OCI-LY7 (cell line): ENCODE measurements at places on chromosomes 1 and 21.

- DNase-seq, result no peak
These were observed 17.7 kb upstream of the C1orf87 start for GRCh38 chr1:60091195-60091715.

DNA sequence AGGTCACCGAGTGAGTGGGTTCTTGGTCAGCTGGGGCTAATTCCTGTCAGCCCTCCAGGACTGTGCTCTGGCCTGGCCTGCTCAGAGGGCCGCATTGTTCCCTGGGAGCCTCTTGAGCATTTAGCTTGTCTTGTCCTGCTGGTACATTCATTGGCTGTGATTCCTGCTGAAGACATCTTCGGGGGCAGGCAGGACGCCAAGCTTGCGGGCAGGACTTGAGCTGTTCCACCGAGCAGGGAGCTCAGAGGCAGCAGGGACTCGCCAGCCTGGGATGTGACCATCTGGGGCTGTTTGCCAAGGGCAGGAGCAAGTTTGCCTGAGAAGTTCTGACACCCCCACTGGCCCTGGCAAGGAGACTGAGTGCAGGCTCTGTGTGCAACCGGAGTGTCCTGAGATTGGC is 7.0 kb upstream of the SLC26A9 start:
- no peak for DNase-seq

- no peak for DNase-seq
These were observed 120.7 kb upstream of the ZC3H11B start for GRCh38 chr1:219733511-219734174.

DNA sequence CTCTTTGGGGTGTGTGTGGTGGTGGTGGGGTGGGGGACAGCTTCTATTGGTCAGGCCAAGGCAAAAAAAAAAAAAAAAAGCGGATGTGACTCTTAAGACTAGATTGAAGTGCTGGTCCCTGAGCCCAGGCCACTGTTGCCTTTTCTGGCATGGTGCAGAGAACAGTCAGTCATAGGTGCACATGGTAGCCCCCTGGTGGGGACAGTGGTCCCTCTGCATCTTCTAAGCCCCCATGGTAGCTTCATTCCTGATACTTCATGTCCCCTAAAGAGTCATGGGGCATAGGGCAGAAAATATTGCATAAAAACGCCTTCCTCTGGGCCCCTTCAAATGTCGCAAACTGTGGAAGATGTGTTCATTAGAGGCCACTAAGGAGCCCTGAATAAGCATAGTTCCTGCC is 371.8 kb downstream of the NPHP4 start:
- no peak for DNase-seq

GRCh38 chr1:198771563-198772153 is 132.8 kb downstream of the PTPRC start:
- DNase-seq, result peak; percentile 62

DNA sequence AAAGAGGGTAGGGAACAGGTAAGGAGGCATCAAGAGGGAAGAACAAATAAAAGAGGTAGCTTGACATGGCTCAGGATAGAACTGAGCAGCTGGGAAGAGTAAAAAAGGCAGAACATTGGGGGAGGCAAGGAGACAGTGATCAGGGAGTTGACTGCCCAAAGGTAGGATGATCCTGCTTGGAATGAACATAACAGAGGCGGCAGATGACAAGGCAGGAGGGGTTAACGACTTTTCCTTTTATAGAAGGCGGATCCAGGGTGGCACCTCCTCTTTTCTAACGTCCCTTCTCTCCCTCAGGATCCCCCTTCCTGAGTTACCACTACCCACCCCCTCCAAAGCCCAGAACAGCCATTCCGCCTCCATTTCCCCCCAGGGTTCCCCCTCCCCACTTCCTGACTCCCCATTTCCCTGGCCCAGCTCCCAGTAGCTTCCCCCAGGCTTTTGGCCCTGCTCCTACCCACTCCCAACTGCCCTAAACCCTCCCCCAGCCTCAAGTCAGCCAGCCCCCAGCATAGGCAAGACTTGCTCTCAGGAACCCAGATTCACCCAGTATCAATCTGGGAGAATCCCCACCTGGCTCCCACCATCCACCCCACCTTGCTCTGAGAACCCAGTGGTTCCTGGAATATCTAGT is 769 bp upstream of the ADAMTS4 start:
- no peak for DNase-seq

- DNase-seq, result no peak
These were observed 8.9 kb downstream of the LYST start for GRCh38 chr1:235857756-235858155.

DNA sequence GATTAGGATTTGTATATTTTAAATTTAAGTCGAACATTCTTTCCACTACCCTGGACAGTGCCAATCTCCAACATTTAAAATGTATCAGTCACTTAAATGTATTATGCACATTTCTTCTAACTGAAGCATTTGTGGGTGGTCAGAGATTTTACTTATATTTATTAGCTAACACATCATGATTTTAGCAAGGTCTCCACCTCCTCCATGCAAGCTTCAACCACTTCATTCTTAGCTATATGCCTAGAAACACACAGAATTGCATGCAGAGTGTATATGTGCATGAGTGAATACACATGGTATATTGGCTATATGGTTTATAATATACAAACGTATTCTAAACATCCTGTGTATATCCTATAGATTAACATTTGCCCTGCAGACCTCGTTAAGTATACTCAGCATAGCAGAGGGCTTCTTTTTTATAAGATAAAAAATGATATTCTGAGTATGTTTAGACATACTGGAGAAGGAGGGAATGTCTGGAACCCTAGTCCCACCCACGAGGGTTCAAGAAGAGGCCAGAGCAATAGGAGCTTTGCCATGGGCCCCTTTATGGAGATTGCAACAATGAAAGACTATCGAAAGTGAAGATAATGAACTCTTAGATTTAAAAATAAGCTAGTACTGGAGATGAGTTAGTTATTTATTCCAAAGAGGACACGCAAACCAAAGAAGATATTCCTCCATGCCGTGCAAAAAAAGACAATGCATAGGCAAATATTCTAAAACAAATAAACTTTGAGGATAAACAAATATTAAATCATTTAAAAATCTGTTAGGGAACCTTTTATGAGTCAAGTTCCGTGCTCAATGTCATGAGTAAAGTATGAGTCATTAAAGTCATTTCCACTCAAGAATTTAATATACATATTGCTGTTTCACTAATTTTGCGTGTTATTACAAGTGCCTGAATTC is 480.4 kb downstream of the SIPA1L2 start:
- no peak for DNase-seq

- no peak for DNase-seq
These were observed 29.9 kb upstream of the SNX27 start for GRCh38 chr1:151581921-151582320.

DNA sequence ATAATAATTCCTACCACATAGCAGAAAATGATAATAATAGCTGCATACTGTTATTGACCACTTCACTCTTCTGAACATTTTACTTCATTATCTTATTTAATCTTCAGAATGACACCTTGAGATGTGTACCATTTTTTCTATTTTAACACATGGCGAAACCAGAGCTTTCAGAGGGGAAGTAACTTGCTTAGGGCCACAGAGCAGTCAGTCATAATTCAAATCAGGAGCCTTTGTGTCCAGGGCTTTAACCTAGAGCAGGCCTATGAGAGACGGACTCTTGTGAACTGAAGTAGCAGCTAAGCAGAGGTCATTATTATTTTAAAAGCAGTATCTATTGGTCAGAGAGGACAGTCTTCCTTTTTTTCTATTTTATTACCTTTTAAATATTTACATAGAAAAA is 114.0 kb downstream of the ROR1 start:
- no peak for DNase-seq

- DNase-seq, result no peak
These were observed 10.5 kb downstream of the KCNJ15 start for GRCh38 chr21:38267136-38267755.

- no peak for DNase-seq
These were observed 1.1 kb downstream of the AKT3 start for GRCh38 chr1:243848858-243849420.

GRCh38 chr1:60458111-60458510 is 384.5 kb upstream of the C1orf87 start:
- DNase-seq, result no peak

DNA sequence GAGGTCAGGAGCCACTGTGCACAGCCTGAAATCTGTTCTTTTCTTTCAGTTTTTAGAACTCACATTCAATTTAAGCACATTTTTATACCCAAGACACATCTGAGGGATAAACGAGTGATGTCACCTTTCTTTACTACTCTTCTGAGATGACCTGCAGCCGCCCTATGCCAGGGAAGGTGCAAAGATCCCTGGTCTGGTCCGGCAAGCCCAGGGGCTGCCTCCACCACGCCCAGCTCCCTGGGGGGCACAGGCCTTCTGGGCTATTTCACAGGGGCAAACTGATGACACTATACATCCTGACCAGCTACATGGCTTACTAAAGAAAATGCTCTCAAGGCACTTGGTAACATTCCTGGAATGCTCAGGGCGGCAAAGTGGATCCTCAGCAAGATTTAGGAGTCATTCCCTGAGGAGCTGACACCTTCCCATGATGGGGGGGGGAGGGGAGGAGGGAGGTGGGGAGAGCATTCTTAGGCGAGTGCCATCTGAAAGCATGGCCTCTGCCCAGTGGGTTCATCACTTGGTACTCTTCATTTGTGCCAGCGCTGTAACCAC is 11.3 kb downstream of the MRAP start:
- no peak for DNase-seq

GRCh38 chr1:28895896-28896608 is 18.3 kb upstream of the EPB41 start:
- no peak for DNase-seq

- no peak for DNase-seq
These were observed 585 bp downstream of the GPR3 start for GRCh38 chr1:27392778-27393635.

- no peak for DNase-seq
These were observed 139.1 kb upstream of the ZNHIT6 start for GRCh38 chr1:85847356-85847755.

DNA sequence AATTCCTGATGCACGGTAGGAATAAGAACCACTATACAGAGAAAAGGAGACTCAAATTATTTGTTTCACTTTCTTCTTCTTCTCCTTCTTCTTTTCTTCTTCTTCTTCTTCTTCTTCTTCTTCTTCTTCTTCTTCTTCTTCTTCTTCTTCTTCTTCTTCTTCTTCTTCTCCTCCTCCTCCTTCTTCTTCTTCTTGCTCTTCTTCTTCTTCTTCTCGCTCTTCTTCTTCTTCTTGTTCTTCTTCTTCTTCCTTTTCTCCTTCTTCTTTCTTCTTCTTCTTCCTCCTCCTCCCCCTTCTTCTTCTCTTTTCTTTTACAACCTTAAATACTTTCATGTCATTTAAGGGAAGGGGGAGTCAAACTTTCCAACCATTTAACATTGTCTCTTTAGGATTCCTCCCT is 11.0 kb upstream of the GPR88 start:
- no peak for DNase-seq

- no peak for DNase-seq
These were observed 93.1 kb downstream of the RGL1 start for GRCh38 chr1:183898001-183898396.

DNA sequence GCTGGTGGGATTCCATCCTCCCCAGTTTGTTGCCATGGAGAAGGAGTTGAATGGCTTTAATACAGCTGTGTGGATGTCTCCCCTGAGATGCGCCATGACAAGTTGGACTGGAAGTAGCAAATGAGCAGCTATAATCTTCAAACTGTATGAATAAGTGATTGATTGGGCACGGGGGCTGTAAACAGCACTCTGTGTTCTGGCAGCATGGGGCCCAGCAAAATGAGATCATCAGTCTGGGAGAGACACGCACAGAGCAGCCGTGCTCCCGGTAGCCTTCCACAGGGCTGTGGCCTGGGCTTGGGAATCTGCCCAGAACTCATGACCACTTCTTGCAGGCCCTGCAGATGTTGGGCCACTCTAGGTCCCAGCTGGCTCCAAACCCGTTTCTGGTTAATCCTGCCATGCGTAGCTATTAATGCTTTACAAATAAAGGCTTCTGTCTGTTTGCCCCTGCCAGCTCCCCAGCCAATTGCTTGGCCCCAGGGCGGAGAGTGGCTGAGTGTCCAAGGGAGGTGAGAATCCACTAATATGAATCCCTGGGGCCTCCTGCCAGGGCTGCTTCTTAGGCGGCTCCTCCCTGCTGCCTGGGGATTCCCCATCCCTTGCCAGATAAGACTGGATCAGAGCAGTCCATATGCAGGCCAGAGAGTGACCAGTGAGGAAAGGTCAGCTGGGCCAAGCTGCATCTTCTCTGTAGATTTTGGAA is 642.9 kb downstream of the AJAP1 start:
- no peak for DNase-seq

- peak; percentile 70 for DNase-seq
These were observed 9.2 kb upstream of the LAD1 start for GRCh38 chr1:201408176-201408833.

- DNase-seq, result no peak
These were observed 569 bp upstream of the DAB1 start for GRCh38 chr1:57424231-57425027.
